ENCODE measurements at places on chromosomes 3 and 15.

- no peaks in the 10 kb centered on the region for H3K36me3 ChIP-seq
- no peaks in the 10 kb centered on the region for H3K27me3 ChIP-seq
- H3K4me1 ChIP-seq = no peaks in the 10 kb centered on the region
- peak overlapping the region; percentile 55 for H3K4me3 ChIP-seq
These were observed 4.6 kb downstream of the FBXL22 start for GRCh38 chr15:63601704-63602185.

- H3K27me3 ChIP-seq = no peaks in the 10 kb centered on the region
- peak; percentile 54 for DNase-seq
- H3K27ac ChIP-seq = no peak overlapping the region
- H3K4me3 ChIP-seq = no peak overlapping the region
These were observed 59.4 kb downstream of the DAPK2 start for GRCh38 chr15:63986751-63987341.

GRCh38 chr15:41936155-41936554 lies 36.2 kb downstream of the EHD4 start:
- H3K27me3 ChIP-seq = no peaks in the 10 kb centered on the region
- no peak overlapping the region for H3K4me3 ChIP-seq
- H3K4me1 ChIP-seq = peaks cover 59% of the 10 kb centered on the region
- H3K36me3 ChIP-seq = peaks cover 51% of the 10 kb centered on the region
- no peak for DNase-seq

- no peaks in the 10 kb centered on the region for H3K4me1 ChIP-seq
- no peak overlapping the region for H3K27ac ChIP-seq
- no peaks in the 10 kb centered on the region for H3K27me3 ChIP-seq
- no peak for DNase-seq
These were observed 6.7 kb upstream of the FETUB start for GRCh38 chr3:186633481-186633880.

DNA sequence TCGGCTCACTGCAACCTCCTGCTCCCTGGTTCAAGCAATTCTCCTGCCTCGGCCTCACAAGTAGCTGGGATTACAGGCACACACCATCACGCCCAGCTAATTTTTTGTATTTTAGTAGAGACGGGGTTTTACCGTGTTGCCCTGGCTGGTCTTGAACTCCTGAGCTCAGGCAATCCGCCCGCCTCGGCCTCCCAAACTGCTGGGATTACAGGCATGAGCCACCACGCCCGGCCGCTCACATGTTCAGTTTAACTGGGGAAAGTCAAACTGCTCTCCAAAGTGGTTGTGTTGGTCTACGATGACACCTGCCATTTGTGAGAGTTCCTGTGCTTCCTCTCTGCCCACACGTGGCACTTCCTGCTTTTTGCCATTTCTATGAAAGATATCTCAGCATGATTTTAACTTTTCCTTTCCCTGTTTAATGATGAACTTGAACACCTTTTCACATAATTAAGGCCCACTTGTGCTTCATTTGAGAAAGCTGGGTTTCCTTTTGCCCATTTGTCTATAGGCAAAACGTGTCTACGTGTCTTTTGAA lies 877 bp upstream of the GP5 start:
- peaks cover 7% of the 10 kb centered on the region for H3K27me3 ChIP-seq
- H3K4me3 ChIP-seq = no peak overlapping the region
- no peaks in the 10 kb centered on the region for H3K4me1 ChIP-seq
- peaks cover 22% of the 10 kb centered on the region for H3K36me3 ChIP-seq
- H3K27ac ChIP-seq = no peak overlapping the region

DNA sequence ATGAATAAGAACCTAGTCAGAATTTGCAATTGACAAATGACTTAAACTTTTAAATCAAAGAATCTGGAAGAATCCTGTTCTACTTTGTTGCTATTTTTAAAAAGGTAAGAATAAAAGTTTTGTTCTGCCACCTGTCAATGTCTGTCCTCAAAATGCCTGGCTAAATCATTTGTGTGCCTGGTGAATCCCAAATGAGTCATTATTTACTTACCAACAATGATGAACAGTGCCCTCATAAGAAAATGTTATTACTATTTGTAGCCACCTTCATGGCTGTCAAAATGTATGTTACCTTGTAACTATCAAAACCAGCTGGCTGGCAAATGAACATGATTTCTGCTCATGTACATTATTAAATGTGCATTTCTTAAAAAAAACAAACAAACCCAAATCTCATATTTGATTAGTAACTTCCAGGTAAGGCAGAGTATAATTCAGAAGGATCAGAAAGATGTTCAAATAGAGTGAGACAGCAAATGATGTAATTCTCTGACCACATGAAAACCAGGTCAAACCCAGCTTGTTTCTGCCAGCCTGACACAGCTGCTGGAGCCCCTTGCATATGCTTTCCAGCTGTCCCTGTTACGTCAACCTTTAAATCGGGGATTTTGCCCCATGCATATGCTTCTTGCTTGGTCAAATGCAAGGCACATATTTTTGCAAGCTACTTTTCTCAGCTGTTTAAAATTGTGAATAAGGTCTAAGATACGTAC lies 137.9 kb downstream of the SSR3 start:
- H3K4me3 ChIP-seq = no peak overlapping the region
- no peak overlapping the region for H3K27ac ChIP-seq
- DNase-seq = no peak
- no peaks in the 10 kb centered on the region for H3K27me3 ChIP-seq
- no peaks in the 10 kb centered on the region for H3K36me3 ChIP-seq

- H3K27me3 ChIP-seq = no peaks in the 10 kb centered on the region
- no peak overlapping the region for H3K27ac ChIP-seq
- DNase-seq = no peak
- peaks cover 40% of the 10 kb centered on the region for H3K36me3 ChIP-seq
- no peak overlapping the region for H3K4me3 ChIP-seq
- peaks cover 11% of the 10 kb centered on the region for H3K4me1 ChIP-seq
These were observed 5.5 kb downstream of the ATOSA start for GRCh38 chr15:52673734-52674133.

DNA sequence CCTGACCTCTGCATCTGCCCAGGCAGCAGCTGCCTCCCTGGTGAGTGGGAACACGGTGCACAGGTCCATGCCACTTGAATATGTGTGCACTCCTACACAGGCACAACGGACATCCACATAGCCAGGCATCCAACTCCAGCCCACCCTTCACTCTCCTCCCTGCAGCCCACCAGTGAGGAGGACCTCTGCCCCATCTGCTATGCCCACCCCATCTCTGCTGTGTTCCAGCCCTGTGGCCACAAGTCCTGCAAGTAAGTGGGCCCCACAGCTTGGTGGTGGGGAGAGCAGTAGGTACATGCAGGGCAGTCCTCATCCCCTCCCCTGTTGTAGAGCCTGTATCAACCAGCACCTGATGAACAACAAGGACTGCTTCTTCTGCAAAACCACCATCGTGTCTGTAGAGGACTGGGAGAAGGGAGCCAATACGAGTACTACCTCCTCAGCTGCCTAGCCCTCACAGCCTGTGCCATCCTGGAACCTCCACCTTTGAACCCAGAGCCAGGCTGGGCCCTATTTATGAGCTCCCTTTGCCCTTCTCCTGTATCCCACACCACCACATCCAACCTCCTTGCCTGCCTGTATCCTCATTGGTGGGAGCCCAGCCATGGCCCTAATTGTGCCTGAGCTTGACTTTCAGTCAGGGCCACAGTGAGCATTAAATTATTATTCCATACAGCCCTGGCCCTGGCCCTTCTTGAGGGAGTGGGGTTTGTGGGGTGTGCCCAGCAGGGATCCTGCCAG lies 1.5 kb upstream of the AMIGO3 start:
- H3K36me3 ChIP-seq = peaks cover 24% of the 10 kb centered on the region
- DNase-seq = no peak
- no peaks in the 10 kb centered on the region for H3K4me1 ChIP-seq
- H3K27ac ChIP-seq = no peak overlapping the region

DNA sequence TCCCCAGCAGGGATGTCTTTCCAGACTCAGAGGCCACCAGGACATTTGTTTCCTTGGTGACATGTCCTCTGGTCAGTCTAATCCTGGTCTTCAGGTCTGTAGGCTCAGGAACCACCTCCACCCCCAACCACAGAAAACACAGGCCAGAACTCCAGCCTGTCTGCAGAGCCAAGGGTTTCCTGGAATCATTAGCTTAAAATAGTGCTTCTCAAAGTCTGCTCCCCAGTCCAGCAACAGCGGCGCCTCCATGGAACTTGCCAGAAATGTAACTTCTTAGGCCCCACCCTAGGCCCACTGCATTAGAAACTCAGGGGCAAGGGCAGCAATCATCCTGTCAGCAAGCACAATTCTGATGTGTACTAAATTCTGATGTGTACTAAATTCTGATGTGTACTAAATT lies 20.0 kb downstream of the SLC28A1 start:
- H3K27me3 ChIP-seq = no peaks in the 10 kb centered on the region
- no peak for DNase-seq
- no peaks in the 10 kb centered on the region for H3K36me3 ChIP-seq
- H3K27ac ChIP-seq = no peak overlapping the region

- no peak overlapping the region for H3K27ac ChIP-seq
- H3K4me3 ChIP-seq = no peak overlapping the region
- DNase-seq = no peak
- H3K27me3 ChIP-seq = peaks cover 11% of the 10 kb centered on the region
These were observed 99.8 kb downstream of the MEGF11 start for GRCh38 chr15:66153549-66154415.

GRCh38 chr15:65900488-65900887 lies 31.2 kb downstream of the RAB11A start:
- H3K27ac ChIP-seq = no peak overlapping the region
- no peaks in the 10 kb centered on the region for H3K27me3 ChIP-seq
- no peak overlapping the region for H3K4me3 ChIP-seq
- peaks cover 14% of the 10 kb centered on the region for H3K4me1 ChIP-seq

DNA sequence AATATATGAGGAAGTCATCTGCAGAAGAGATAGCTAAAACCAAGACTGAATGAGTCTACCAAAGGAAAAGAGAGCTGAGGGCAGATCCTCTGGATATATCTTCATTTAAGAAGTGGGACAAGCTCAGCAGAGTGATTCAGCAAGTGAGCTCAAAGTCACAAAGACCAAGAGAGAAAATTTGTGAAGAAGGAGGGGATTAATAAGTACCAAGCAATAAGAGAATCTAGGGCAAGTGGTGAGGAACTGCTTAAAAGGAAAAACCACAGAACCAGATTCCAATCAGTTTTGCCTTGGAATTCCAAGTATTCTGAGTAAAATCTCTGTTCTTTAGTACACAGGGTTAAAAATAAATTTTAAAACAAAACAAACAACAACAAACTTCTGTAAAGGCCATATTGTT lies 3.6 kb downstream of the EHHADH start:
- DNase-seq = no peak
- no peaks in the 10 kb centered on the region for H3K27me3 ChIP-seq
- H3K4me1 ChIP-seq = no peaks in the 10 kb centered on the region
- no peak overlapping the region for H3K27ac ChIP-seq

DNA sequence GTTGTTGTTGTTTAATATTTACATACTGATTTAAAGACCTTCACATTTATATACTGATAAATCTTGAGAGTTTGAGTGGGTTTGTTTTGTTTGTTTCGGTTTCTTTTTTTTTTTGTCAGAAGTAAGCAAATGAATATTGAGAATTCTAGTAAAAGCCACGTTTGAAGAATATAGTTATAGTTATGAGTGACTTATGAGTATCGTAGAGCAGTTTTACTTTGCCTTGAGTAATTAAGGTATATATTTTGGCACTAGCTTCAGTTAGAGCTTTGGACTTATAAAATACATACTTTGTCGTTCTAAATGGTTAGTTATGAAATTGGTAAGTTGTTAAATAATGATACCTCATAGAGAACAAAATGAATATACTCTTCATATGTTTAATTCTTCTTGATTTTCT lies 27.8 kb downstream of the ATP1B3 start:
- no peak overlapping the region for H3K27ac ChIP-seq
- peaks cover 66% of the 10 kb centered on the region for H3K36me3 ChIP-seq
- no peak overlapping the region for H3K4me3 ChIP-seq
- no peaks in the 10 kb centered on the region for H3K4me1 ChIP-seq
- no peak for DNase-seq

DNA sequence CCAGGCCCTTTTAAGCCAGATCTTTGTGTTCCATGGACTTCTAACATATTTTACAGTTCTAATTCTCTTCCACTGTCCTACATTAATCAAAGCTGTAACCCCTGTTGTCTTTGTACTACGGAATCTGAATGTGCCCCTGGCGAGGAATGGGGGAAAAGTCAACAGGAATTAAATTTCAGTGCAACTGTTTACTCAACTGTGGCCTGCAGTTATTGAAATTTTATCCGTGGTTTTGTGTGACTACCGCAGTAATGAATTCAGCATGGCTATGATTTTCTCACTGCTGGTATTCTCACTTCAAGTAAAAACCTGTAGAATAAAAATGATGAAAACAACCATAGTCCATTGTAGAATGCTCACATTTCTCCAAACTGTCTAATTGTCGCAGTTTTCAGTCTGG lies 388.0 kb downstream of the FOXP1 start:
- no peak for DNase-seq
- no peak overlapping the region for H3K4me3 ChIP-seq
- H3K4me1 ChIP-seq = peaks cover 17% of the 10 kb centered on the region

GRCh38 chr3:4724051-4724629 lies 231.0 kb downstream of the ITPR1 start:
- no peak for DNase-seq
- H3K4me3 ChIP-seq = no peak overlapping the region
- H3K27ac ChIP-seq = no peak overlapping the region
- H3K36me3 ChIP-seq = no peaks in the 10 kb centered on the region
- H3K4me1 ChIP-seq = peaks cover 19% of the 10 kb centered on the region

- no peak for DNase-seq
- peaks cover 4% of the 10 kb centered on the region for H3K4me1 ChIP-seq
- no peaks in the 10 kb centered on the region for H3K27me3 ChIP-seq
- no peak overlapping the region for H3K27ac ChIP-seq
These were observed 20.4 kb downstream of the TMOD2 start for GRCh38 chr15:51771773-51772172.

- peak overlapping the region; percentile 88 for H3K4me3 ChIP-seq
- peaks cover 24% of the 10 kb centered on the region for H3K4me1 ChIP-seq
- peaks cover 35% of the 10 kb centered on the region for H3K36me3 ChIP-seq
- H3K27ac ChIP-seq = peak overlapping the region; percentile 72
These were observed 880 bp downstream of the NISCH start for GRCh38 chr3:52456169-52456799.
